Kidney (tissue), 22 donors: ENCODE measurements at places on chromosomes 16 and 17. TPM values are rescaled to one million over a fixed set of nuclear protein-coding genes. Genes with fewer than 3 reads are reported as not detected.
A peak's percentile ranks its signal among the peaks of the same experiment; 100 is the strongest.

The CDH11 gene
- total RNA-seq: 44.9 TPM

The CES4A gene
- total RNA-seq: 31.7 TPM

- no peak overlapping the region for H3K4me3 ChIP-seq
- DNase-seq: no peak
- peaks cover 31% of the 10 kb centered on the region for H3K4me1 ChIP-seq
- H3K27ac ChIP-seq: no peak overlapping the region
- H3K27me3 ChIP-seq: no peaks in the 10 kb centered on the region
- no peaks in the 10 kb centered on the region for H3K36me3 ChIP-seq
Measured at GRCh38 chr16:4510131-4510530, 28.4 kb downstream of the CDIP1 start.

GRCh38 chr16:53123747-53124146 is 69.0 kb downstream of the CHD9 start:
- H3K36me3 ChIP-seq: no peaks in the 10 kb centered on the region
- no peaks in the 10 kb centered on the region for H3K4me1 ChIP-seq
- DNase-seq: no peak
- H3K27me3 ChIP-seq: no peaks in the 10 kb centered on the region
- H3K27ac ChIP-seq: no peak overlapping the region

DNA sequence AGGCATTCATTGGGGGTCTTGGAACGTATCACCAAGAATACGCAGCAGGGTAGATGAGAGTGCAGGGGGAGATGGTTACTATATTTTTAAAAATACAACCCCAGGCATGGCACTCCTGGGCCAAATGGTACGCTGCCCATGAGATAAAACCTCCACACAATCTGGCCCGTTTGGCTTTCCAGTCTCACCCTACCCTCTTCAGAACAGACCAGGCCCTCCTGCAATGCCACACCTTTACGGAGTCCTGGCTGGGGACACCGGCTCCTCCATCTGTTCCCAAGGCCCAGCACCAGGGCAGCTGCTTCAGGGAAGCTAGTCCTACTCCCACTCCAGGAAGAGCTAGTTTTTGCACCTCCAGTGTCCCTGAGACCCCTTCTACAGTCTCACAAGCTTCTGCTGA is 24.4 kb downstream of the SNN start:
- no peak overlapping the region for H3K4me3 ChIP-seq
- no peaks in the 10 kb centered on the region for H3K27me3 ChIP-seq
- no peak overlapping the region for H3K27ac ChIP-seq
- no peak for DNase-seq

The CNTNAP1 gene
- total RNA-seq: 9.1 TPM

The MPDU1 gene
- total RNA-seq: 54.2 TPM

DNA sequence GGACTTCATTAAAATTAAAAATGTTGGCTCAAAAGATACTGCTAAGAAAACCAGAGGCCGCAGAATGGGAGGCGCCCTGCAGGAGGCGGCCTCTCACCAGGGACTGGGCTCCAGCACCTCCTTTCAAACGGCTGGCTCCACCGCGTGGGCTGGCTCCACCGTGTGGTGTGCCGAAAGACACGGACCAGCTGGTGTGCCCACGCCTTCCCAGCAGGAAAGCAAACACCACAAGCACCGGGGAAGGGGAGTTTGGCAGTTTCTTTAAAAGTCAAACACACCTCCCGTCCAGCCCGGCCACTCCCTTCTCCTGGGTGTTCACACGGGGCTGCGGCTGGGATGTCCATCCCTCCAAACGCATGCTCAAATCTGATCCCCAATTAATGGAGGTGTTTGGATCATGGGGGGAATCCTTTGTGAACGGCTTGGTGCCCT is 13.9 kb downstream of the HAGH start:
- H3K36me3 ChIP-seq: no peaks in the 10 kb centered on the region
- no peaks in the 10 kb centered on the region for H3K27me3 ChIP-seq
- H3K27ac ChIP-seq: no peak overlapping the region
- DNase-seq: peak; percentile 83
- no peak overlapping the region for H3K4me3 ChIP-seq

DNA sequence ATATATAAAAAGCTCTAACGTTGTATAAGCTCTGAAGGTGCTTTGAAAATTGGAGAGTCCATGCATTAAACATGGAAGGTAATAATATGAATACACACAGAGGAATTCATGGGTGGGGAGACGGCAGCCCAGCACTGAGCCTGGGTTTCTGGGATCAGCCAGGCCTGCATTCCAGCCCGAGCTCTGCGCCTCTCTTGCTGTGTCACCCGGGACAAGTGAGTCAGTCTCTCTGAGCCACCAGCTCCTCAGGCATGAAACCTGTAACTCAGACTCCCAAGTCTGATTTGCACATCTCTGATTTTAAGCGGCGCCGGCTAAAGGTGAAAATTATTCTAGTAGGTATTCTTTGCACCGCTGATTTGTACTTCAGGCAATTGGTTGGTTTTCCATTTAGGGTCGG is 238.8 kb downstream of the MRTFB start:
- H3K27me3 ChIP-seq: no peaks in the 10 kb centered on the region
- H3K36me3 ChIP-seq: no peaks in the 10 kb centered on the region
- H3K4me1 ChIP-seq: no peaks in the 10 kb centered on the region
- H3K27ac ChIP-seq: no peak overlapping the region
- H3K4me3 ChIP-seq: no peak overlapping the region

The STH gene
- total RNA-seq: not detected

DNA sequence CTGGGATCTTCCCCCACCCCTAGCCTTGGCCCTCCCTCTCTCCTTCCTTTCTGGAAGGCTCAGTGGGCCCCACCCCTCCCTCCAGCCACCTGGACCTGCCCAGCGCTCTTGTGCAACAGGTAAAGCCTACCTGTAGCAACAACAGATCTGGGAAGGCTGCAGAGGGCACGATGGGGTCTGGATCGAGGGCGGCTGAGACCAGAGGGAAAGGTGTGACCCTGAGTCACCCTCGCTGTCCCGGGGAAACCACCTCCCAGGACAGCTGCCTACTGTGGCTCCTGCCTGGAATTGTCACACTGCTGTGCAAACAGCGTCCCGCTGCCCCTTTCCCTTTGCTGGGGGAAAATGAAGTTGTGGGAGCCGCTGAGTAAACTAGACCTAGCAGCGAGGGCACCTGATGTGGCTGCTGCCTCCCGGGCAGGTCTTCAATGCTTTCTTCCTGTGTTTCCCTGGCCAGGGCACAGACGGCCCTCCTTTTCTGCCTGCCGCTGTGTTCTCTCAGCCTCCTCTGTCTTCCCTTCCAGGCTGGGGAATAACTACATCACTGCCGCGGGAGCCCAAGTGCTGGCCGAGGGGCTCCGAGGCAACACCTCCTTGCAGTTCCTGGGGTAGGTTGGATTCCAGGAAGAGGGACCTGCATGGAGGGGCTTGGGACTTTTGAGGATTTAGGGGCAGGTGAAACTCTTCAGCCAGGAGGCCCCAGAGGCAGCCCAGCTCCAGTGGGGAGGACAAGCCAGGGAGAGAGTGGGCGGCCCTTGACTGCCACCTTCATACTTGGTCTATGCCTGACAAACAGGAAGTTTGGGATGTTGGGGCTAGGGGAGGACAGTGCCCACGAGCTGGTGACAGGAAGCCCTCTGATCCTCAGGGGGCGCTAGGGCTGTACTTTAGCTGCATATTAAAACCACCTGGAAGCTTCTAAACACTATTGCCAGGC is 22.2 kb upstream of the CYLD start:
- H3K27ac ChIP-seq: no peak overlapping the region
- H3K4me1 ChIP-seq: no peaks in the 10 kb centered on the region
- no peaks in the 10 kb centered on the region for H3K27me3 ChIP-seq
- DNase-seq: no peak
- H3K4me3 ChIP-seq: no peak overlapping the region

The NPIPA7 gene
- 9.0 TPM for total RNA-seq

GRCh38 chr17:73126716-73127473 is 34.4 kb upstream of the SLC39A11 start:
- DNase-seq: no peak
- no peaks in the 10 kb centered on the region for H3K36me3 ChIP-seq
- H3K27ac ChIP-seq: no peak overlapping the region
- no peaks in the 10 kb centered on the region for H3K27me3 ChIP-seq

DNA sequence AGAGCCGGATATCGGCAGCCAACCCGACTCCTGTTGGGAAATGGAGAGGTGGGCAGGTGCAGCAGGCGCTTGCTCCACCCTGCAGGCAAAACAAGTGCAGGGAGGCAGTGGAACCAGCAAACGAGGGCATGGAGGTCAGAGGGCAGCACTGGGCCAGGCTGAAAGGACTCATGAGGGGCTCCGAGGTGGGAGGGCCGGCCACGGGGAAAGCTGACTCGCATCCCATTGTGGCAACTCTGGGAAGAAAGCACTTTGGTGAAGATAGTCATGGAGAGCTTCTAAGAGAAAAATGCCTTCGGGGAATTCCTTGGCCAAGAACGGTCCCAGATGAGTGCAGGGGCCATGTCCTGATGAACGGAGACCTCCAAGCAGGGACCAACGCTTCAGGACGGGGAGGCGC is 4.4 kb downstream of the CYBC1 start:
- H3K4me3 ChIP-seq: no peak overlapping the region
- H3K4me1 ChIP-seq: no peaks in the 10 kb centered on the region
- peaks cover 4% of the 10 kb centered on the region for H3K36me3 ChIP-seq
- DNase-seq: no peak
- H3K27me3 ChIP-seq: no peaks in the 10 kb centered on the region

The ODAD4 gene
- 6.0 TPM for total RNA-seq

The ITGAX gene
- total RNA-seq: 11.9 TPM

The ZG16 gene
- total RNA-seq: not detected

The HNF1B gene
- total RNA-seq: 185 TPM

- no peaks in the 10 kb centered on the region for H3K4me1 ChIP-seq
- peak; percentile 67 for DNase-seq
- H3K27ac ChIP-seq: no peak overlapping the region
- H3K4me3 ChIP-seq: no peak overlapping the region
- no peaks in the 10 kb centered on the region for H3K27me3 ChIP-seq
- H3K36me3 ChIP-seq: no peaks in the 10 kb centered on the region
Measured at GRCh38 chr17:3026856-3027751, 36.3 kb downstream of the OR1D5 start.

- no peaks in the 10 kb centered on the region for H3K4me1 ChIP-seq
- H3K36me3 ChIP-seq: no peaks in the 10 kb centered on the region
- H3K27ac ChIP-seq: no peak overlapping the region
- H3K4me3 ChIP-seq: no peak overlapping the region
Measured at GRCh38 chr17:17757391-17757791, 76.1 kb downstream of the RAI1 start.

DNA sequence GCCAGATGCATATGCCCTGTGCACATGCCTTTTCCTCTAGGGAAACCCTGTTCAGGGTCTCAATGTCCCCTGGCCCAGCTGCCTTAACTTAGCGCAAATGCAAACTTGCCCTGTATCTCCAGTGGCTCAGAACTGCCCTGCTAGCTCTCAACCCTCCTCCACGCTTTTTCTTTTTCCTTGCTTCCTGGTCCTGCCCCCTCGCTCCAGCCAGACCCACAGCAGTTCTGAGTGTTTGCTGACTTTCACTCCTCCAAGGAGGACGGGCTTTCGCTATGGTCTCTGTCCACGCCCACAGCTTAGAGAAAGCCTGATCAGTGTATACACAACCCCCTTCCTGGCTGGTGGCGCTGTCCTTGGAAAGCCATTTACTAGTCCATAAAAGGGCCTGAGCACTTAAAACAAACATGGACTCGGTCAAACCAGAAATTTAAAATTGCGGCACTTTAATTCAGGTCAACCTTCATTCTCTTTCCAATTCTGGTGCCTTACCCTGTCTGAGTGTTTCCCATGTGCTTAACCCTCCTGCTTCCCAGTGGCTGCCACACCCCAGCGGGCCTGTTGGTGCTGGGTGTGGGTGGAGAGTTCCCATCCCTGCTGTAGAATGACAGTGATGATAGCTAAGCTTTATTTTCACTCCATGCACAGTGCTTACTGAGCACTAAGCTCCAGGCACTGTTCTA is 15.6 kb upstream of the TMEM98 start:
- no peak overlapping the region for H3K27ac ChIP-seq
- H3K4me3 ChIP-seq: peak overlapping the region; percentile 14
- no peaks in the 10 kb centered on the region for H3K27me3 ChIP-seq

DNA sequence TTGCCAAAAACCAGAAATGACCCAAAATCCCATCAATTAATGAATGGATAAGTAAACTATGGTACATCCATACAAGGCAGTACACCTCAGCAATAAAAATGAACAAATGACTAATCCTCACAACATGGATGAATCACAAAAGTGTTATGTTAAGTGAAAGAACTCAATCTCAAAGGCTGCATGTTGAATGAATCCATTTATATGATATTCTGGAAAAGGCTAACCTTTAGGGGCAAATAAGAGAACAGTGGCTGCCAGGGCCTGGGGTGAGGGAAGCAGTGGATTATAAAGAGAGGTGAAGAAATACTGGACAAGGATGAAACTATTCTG is 46.1 kb upstream of the MSI2 start:
- no peak for DNase-seq
- no peaks in the 10 kb centered on the region for H3K4me1 ChIP-seq
- H3K27me3 ChIP-seq: no peaks in the 10 kb centered on the region
- no peaks in the 10 kb centered on the region for H3K36me3 ChIP-seq
- no peak overlapping the region for H3K4me3 ChIP-seq

DNA sequence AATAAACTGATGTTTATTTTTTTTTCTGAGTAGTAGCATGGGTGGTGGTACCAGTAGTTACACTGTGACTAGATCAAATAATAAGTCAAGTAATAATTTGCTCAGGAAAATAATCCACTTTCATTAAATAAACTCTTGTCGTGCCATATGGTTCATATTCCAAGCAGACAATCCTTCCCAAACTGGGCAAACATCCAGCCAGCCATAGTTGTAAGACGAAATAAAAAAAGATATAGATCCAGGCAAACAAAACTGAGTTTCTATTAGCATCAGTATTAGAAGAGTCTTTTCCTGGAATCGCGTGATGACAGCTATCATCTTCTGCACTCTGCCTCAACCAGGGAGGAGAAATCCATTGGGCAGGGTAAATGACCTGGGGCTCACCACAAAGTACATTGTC is 508.4 kb upstream of the GOT2 start:
- no peak overlapping the region for H3K27ac ChIP-seq
- no peak for DNase-seq
- H3K4me3 ChIP-seq: no peak overlapping the region
- H3K36me3 ChIP-seq: no peaks in the 10 kb centered on the region

GRCh38 chr16:2487903-2488531 is 13.1 kb downstream of the TBC1D24 start:
- H3K27ac ChIP-seq: peak overlapping the region; percentile 83
- peak; percentile 72 for DNase-seq
- no peaks in the 10 kb centered on the region for H3K27me3 ChIP-seq
